A172 (cell line): ENCODE measurements at places on chromosomes 12 and 14. TPM values are rescaled to one million over a fixed set of nuclear protein-coding genes. Genes with fewer than 3 reads are reported as not detected.

- peak; percentile 76 for DNase-seq
Observed at GRCh38 chr14:64673748-64674147, 30.5 kb upstream of the PLEKHG3 start.

DNA sequence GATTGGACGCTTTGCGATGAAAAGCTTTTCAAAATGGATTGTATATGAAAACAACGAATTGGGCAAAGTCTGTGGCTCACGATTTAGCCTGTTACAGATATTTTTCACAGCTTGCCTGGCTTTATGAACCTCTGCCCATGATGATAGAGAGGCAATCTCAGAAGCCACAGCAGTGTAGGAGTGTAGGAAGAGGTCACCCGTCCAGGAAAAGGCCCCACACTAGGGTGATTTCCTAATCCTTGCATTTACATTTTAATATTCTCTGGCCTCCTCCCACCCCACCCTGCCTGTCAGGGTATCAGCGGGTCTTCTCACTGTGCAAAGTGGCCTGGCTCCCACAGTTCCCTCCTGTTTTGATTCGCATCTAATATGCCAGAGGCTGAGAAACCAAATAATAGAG, 81.8 kb upstream of the FOXN3 start:
- no peak for DNase-seq

DNA sequence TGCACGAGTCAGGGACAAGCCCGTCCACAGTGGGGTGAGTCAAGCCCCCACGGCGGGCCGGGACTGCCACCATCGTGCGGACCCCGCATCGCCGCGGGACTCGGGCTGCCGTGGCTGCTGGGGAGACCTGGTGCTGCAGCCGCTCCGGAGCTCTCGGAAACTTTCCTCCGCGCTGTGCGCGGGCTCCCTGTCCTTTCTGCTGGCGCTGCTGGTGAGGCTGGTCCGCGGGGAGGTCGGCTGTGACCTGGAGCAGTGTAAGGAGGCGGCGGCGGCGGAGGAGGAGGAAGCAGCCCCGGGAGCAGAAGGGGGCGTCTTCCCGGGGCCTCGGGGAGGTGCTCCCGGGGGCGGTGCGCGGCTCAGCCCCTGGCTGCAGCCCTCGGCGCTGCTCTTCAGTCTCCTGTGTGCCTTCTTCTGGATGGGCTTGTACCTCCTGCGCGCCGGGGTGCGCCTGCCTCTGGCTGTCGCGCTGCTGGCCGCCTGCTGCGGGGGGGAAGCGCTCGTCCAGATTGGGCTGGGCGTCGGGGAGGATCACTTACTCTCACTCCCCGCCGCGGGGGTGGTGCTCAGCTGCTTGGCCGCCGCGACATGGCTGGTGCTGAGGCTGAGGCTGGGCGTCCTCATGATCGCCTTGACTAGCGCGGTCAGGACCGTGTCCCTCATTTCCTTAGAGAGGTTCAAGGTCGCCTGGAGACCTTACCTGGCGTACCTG, 1.1 kb downstream of the PDE3A start:
- DNase-seq: no peak

C14orf132 gene
- total RNA-seq: 7.6 and 9.5 TPM in 2 replicates

MYBPC1 gene
- total RNA-seq: not detected in 2 replicates

DNA sequence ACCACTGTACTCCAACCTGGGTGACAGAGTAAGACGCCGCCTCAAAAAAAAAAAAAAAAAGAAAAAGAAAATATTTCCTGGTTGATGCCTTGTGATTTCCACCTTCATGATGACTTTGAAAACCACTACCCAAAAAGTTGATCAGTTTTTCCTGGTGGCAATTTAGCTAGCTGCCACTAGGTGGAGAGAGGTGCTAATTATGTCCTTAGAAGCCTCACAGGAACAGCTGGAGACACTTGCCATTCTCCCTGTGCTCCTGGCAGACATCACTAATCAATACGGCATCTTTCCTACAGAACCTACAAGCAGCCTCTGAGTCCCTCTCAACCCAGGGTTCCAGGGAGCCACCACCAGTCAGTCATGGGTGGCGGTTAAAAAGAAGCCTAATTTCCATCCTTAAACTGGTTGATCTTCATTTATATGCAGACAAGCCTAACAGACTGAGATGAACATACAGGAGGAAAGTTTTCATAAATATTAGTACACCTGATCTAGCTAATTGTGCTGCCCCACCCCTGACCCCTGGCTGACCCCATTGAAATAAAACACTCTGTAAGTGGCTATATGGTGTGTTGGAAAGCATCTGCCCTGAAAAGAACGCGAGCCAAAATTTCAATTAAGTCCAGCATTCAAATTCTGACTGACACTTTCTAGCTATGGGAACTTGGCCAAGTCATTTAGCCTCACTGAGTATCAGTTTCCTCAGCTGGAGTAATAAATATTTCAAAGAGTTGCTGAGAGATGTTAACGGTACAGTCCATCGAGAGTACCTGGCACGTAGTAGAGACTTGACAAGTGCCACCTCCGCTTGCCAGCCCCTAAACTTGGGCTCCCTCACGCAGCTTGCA, 6.2 kb upstream of the OAS1 start:
- DNase-seq: peak; percentile 51
